NCI-H2107 (cell line): ENCODE measurements at places on chromosomes 4 and X.

DNA sequence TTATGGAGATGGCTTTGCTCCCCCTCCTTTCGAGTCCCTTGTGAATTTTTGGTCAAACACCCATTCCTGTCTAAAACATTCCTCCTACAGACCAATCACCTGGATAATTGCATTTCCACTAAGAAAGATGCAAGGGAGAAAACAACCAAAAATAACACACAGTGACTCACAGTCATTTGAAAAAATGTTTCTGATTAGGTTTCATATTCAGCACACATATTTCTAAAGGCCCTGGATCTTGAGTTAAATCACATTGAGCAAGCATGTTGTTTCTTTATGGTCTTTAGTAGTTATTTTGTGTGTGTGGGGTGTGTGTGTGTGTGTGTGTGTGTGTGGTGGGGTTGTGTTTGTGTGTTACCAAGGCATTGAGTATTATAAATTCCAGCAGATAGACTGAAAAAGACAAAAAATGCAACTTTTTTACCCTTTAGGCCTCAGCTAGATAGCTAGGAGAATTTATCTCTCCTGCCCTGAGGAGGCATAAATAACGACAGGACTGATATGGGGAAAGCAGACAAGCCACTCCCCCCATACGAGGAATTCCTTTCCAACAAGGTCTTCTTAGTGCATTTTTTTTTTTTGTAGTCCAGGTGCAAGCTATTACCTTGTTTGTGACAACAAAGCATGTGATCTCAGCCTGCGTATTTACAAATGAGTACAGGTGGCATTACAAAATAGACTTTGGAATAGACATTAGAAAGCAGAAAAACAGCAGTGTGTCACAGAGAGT lies 265.4 kb upstream of the ADGRL3 start:
- DNase-seq: no peak

GRCh38 chr4:119103263-119103662 lies 32.4 kb upstream of the MYOZ2 start:
- no peak for DNase-seq

DNA sequence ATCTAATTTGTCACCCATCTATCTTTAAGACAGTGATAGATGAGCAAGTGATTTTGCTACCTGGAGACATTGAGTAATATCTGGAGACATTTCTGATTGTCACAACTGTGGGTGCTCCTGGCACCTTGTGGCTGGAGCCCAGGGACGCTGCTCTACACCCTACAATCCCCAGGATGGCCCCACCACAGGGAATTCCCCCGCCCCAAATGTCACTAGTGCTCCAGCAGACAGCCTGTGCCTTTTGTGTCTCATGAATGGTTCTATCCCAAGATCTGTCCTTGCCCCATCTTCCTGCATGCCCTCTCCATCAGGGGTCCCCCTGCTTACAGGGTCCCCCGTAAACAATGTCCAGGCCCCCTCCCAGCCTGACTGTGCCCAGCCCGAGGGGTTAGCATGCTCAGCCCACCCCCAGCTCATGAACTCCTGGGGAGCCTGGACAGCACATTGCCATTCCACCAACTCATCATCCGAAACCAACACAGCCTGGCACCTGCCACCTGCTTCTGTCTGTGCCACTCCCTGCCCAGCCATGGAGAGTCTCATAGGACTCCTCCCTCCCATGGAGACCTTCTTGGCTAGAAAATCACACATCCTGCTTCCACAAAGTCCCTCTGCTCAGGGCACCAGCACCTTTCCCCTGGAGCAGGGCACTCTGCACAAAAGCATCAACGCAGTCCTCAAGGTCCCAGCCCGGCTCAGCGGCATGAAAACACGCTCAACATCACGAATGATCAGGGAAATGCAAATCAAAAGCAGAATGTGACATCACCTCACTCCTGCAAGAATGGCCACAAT lies 5.7 kb downstream of the P2RY8 start:
- DNase-seq: no peak

- DNase-seq: no peak
These were observed 249.4 kb downstream of the ARHGAP10 start for GRCh38 chr4:147981305-147981704.

DNA sequence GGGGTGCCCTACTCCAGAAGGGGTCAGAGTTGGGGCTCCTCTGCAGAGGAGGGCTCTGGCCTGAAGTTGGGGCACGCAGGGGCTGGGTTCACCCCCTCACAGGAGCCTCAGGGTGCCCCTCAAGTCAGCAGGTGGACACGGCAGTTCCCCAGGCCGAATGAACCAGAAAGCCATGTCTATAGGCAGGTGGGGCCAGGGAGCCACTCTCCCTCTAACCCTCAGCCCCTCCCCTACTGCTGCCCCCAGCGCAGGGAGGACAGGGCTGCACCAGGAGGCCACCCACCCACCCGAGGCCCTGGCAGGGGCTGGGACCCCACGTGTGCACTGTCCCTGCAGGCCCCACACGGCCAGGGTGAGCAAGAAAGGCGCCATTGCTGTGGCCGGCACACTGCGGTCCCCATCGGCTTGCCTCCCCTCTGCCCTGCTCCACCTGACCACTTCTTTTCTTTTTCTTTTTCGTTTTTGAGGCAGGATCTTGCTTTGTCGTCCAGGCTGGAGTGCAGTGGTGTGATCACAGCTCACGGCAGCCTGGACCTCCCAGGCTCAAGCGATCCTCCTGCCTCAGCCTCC lies 83.8 kb downstream of the FAM53A start:
- DNase-seq: no peak

DNA sequence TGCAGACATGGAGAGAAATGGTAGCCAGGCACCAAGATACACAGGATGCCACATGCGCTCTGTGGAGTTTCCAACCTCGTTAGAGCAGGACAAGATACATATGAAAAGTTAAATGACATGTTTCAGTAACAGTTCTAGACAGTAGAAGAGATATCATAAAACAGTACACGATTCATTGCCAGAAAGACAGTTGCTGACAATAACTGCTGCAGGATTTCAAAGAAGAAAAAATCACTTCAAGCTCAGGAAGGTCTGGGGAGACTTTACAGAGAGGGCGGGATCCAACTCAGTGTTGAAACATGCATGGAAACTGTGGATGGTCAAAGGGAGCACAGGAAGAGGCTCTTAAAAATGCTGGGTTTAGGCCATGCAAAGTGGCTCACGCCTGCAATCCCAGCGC lies 31.0 kb downstream of the DCTD start:
- DNase-seq: no peak

- DNase-seq: no peak
These were observed 66.3 kb downstream of the TSC22D3 start for GRCh38 chrX:107709266-107709806.

DNA sequence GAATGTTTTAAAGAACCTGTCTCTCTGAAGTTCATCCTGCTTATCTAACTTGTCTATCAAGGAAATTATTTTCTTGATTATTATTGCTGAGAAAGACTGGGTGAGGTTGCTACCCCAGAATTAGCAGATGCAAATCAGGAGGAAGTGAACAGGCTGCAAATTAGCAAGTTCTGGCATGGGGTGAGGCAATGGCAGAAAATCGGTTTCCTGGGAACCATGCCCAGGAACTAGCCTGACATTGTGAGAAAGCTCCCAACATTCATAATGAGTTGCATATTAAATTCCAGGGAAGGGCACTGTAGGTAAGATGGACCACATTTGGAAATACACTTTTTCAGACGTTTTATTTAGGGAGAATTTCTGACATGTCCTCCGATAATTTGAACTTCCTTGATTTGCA lies 11.6 kb downstream of the ARSF start:
- no peak for DNase-seq

DNA sequence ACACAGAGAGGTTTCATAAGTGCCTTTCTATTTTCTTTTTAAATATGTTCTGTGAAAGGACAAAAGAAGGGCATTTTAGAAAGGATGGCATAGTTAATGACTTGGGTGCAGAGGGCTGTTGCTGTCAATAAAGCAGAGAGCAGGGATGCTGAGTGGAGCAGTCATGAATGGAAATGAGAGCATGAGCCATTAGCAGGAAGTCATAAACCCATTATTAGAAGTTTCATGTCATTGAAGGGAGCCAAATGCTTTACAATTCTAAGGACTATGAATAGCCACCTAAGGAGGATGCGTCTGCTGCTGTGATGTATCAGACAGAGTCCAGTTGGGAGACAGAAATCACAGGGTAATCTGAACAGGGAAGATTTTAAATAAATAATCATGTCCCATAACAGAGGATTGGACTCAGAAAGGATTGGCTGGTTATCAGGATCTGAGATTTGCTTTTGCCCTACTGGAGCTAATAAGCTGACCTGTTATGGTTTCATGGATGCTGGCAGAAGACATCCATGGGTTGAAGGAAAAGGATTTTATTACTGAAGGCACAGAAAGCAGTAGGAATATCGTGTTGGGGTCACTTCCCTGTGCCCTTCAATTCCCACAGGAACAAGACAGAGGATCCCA lies 47.5 kb upstream of the WDR19 start:
- no peak for DNase-seq

GRCh38 chr4:166123546-166123945 lies 250.5 kb downstream of the TLL1 start:
- DNase-seq: no peak

GRCh38 chrX:39718981-39719380 lies 378.8 kb downstream of the BCOR start:
- no peak for DNase-seq

DNA sequence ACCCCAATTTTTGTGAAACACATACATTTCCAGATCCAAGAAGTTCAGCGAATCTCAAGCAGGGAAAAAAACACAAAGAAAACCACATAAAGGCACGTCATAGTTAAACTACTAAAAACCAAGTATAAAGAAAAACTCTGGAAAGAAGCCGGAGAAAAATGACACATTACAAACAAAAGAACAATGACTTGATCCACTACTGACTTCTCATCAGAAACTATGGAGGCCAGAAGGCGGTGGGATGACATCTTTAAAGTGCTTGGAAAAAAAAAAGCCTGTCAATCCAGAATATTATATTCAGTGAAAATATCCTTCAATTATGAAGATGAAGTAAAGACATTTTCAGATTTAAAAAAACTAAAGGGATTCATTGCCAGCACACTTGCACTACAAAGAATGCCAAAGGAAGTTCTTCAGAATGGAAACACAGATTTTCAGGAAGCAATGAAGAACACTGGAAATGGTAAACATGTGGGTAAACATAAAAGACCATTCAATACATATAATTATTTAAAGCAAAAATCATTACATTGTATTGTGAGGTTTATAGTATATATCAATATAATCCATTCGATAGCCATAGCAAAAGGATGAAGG lies 32.6 kb upstream of the PPP2R2C start:
- DNase-seq: no peak

GRCh38 chrX:153819384-153820040 lies 10.8 kb downstream of the PDZD4 start:
- DNase-seq: no peak

GRCh38 chrX:115939636-115940160 lies 230.8 kb upstream of the AGTR2 start:
- DNase-seq: no peak

DNA sequence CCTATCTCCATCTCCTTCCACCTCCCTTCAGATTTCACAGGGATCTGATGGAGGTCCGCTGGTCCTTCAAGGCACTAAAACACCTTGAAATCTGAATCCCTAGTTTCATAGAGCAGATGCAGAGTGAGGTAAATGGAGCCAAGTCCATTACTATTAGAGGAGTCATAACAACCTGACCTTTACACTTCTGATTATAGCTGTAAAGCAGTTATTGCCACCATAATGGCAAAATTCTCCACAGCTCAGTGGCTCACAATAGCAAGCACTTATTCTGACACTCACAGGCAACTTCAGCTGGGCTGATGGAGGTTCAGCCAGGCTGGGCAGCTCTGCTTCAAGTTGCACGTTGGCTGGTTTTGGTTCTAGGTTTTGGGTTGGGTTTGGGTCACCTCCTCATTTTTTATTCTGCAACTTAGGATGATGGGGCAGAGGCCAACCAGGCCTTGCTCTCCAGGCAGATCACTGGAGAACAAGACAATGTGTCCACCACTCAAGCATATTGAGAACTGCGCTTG lies 51.4 kb upstream of the LRAT start:
- no peak for DNase-seq
